ENCODE measurements at places on chromosomes 3 and 15.

DNA sequence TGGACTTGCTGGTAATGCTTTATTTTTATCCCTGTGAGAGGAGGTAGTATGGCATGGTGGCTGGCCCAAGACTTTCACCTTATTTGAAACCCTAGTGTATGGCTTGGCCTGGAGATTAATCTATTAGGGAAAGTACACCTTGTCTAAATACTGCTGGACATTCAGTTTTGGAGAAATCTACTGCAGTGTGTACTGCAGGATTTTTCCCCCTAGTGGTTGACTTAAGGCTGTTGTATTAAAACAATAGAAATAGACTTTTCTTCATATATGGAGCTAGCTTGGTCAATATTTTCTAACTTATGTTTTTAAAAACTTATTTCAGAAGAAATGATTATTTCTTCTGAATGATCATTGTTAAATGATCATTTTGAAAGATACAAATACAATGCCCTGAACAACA lies 13.9 kb upstream of the SLITRK3 start:
- DNase-seq, result no peak

DNA sequence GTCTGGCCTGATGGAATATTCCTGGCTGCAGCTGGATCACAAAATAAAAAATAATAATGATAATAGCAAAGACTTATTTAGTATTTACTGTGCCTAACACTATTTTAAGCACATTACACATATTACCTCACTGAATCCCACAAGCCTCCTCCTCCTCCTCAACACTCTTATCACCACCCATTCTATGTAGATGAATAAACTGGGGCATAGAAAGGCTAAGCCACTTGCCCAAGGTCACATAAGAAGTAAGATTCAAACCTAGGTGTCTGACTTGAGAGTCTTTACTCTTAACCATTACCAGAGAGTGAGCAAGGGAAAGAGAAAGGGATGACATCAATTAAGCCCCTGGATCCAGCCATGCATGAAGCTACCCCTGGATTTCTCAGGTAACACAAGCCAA lies 493.1 kb downstream of the SHQ1 start:
- no peak for DNase-seq

DNA sequence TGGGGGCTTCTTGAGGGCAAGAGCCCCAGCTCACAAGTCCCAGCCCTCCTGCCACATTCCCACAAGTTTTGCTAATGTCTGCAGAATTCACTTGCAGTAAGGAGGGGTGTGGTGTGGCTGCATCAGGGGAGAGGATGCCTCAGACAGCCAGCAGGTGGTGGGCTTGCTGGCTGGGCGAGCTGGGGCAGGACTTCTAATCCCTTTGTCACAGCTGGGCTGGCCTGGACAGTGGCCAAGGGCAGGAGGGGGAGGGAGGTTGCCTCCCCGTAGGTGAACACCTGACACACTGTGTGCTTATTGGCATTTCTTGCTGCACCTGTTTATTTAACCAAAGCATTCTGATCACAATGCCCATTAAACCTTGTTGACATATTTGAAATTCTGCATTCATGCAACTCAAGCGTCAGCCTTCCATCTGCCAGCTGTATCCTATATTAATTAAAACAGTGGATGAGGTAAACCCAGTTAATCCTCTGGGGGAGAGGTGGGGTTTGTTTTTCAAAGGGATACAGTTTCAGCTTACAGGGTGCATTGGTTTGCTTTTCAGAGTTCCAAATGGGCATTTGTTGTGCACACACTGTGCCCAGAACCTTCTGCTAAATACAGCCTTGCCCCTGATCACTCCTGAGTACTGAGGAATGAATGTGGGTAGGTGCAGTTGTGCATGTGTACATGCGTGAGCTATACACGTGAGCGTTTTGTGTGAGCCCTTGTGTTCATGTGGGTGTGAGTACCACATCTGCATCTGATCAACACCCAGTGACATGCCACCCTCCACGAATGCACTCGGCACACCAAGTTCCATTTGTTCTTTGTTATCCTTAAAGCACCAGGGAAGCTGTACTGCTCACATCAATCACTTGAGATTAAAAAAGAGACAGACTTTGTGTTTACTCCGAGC lies 268.7 kb downstream of the XXYLT1 start:
- no peak for DNase-seq

GRCh38 chr3:186237915-186238314 lies 124.1 kb downstream of the DGKG start:
- no peak for DNase-seq

- no peak for DNase-seq
Measured at GRCh38 chr15:90691982-90692773, 25.0 kb upstream of the BLM start.

DNA sequence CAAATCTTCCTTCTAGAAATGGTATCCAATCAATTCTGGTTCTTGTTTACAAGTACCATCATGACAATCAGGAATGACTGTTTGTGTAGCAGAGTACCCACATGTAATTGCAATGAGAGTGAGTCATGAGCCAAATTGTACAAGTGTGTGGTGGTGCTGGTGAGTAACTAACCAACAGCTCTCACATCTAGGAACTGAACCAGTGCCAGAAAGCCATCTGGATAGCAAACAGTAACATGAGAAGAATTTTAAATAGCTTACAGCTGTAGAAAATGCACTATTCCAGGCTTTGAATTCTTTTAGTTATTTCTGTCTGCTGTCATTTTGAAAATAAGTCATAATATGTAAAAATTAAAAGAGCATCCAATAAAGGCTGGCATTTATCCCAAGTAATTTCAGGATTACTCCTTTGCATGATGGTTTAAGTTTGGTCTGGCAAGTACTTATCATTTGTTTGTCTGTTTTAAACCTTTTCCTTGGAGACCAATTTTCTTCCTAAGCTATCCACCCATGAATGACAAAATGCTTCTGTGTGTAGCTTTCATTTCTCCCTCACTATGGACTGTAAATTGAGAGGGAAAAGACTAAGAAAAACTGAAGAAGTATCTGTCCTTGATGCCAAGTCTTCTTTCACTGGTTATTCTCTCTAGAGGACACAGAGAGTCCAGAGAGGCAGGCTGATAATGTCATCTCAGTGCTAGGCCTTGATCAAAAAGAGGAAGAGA lies 60.0 kb downstream of the PIK3CB start:
- DNase-seq, result no peak
